ENCODE measurements at places on chromosomes 16 and 17.

DNA sequence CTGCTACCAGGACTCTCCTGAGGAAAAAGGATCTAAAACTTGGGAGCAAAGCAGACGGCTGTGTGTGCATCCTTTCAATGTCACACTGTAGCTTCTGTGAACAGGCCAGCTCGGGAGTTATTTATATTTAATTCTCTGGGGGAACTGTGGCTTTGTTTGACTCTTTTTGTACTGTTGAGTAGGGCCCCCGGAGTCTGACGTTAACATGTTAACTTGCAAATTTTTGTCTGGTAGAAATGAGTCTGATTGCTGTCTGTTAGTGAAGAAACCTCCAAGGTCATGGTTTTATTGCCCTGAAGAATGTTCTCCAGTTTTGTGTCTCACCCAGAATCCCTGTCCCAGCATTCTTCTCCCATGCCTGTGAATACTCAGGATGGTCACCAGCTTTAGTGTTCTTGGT, 14.2 kb upstream of the KCNG4 start:
- DNase-seq = no peak

DNA sequence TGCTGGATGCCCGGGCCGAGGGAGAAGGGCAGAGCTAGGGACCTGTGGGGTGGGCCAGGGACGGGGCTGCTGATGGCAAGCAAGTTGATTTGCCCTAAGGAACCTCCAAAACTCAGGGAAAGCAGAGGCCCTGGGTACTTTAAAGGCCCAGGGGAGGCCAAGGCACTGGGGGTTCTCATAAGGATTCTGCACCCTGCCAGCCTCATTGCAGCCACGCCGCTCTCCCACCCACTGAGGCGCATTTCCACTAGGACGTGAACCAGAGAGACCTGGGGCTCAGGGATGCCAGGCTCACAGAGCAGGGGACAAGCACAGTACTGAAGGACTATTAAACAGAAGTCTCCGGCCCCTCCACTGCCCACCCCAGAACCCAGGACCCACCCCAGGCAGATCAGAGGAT, 39.4 kb upstream of the RBFOX3 start:
- DNase-seq = no peak

- DNase-seq = no peak
Observed at GRCh38 chr17:4527134-4527533, 28.1 kb downstream of the MYBBP1A start.

- no peak for DNase-seq
Observed at GRCh38 chr16:22063888-22064467, 28.4 kb upstream of the VWA3A start.

Data from right lobe of liver (tissue), 6 donors.